ENCODE measurements at places on chromosomes 4 and X.

GRCh38 chrX:119991005-119991787 lies 47.6 kb upstream of the NKAP start:
- no peak for DNase-seq

DNA sequence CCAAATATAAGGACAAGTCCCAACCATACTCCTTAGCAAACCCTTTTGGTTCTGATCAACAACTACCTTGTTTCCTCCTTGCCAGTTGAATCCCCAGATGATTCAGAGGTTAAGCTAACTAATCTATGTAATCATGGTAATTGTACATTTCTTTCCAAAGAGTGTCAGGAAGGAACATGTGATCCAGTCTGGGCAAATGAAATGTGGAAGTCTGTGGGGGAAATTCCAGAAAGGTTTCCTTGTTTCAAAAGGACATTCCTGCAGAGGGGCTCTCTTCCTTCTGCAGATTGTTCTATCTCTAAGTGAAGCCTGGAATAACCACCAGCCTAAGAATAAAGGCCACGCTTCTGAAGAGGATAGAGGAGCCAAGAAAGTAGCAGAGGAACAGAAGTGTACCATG lies 7.0 kb downstream of the PRSS12 start:
- no peak for DNase-seq

DNA sequence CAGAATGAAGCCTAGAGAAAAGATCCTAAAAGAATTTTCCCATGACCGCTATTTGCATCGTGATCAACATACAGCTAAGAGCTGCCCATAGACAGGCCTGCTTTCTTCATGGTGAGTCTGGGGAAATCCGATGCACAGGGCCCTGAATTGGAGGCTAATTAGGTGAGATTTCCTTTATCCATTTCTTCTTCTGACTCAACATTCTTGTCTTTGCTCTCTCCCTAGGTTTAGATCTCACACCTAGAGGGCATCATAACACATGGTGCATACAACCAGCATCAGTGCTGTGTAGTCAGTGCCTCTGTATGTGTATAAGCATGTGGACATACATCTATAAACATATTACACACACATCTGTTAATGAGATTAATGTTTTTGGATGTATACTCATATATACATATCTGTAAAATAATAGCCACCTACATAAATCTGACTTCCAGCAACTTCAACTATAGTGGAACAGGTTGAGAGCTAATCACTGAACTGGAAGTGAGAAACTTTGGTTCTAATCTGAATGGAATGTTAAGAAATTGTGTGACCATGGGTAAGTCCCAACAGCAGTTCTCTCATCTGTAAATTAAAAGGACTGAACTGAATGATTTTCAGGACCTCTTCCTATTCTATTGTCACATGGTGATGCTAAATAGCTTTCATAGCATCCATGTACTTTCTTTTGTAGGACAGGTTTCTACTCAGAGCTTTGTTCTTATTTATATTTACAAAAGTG lies 17.5 kb downstream of the GATB start:
- no peak for DNase-seq

- DNase-seq = no peak
These were observed 58.0 kb downstream of the SEPTIN11 start for GRCh38 chr4:77007358-77008230.

- peak; percentile 57 for DNase-seq
These were observed 7.9 kb downstream of the BDH2 start for GRCh38 chr4:103091601-103092223.

DNA sequence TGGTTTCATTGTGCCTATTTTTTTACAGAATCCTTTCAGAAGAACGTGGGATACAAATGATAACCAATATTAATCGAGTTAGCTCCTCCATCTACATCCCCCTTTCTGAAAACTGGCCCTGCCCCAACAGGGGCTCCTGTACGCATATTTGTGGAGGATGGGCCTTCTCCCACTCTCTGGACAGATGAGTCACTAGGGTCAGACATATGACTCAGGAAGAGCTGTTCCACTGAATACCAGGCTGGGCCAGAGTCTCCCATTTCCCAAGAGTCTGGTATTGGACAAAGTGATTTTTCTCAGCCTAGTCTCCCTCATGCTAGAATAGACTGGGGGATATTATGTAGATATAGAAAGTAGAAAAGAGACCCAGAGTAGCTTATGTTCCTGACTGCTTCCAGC lies 142.4 kb downstream of the TSPAN5 start:
- no peak for DNase-seq

DNA sequence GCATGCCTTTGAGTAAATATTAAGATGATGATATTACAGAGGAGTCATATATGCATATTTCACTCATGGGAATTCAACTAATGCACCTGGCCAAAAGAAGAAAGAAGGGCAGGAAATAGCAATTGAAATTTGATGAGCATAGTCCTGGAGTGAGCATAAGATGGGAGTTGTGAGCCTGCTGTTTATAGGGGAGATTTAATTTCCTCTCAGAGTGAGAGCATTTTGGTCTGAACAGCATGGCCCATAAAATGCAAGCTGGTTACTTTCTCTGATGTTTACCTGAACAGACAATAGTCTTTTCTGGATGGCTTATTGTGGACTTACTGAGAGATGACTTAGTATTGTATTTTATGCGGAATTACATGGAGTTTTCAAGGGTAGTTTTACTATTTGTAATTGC lies 53.6 kb downstream of the FHIP1A start:
- DNase-seq = no peak

GRCh38 chrX:22399437-22400192 lies 126.9 kb downstream of the CBLL2 start:
- no peak for DNase-seq

DNA sequence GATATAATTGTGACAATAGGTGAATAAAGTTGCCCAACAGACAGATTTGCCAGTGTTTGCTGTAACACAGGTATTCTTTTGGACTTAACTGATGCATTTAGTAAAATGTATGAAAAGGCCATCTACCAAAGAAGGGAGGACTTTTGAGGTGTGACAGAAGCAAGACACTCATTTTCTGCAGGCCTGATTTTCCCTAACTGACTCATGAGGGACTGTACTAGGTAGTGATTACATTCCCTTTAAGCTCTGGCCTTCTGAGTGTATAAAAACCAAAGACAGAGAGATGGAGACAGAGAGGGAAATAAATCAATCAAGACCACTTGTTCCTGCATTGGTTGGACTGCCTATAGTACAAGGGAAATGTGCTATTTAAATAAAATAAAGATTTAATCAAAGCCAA lies 150.8 kb upstream of the GALNT7 start:
- DNase-seq = no peak

GRCh38 chr4:21664355-21664754 lies 284.2 kb downstream of the KCNIP4 start:
- no peak for DNase-seq

- DNase-seq = no peak
These were observed 98.1 kb downstream of the MGST2 start for GRCh38 chr4:139763672-139764071.

GRCh38 chrX:22345884-22346283 lies 73.2 kb downstream of the CBLL2 start:
- no peak for DNase-seq

DNA sequence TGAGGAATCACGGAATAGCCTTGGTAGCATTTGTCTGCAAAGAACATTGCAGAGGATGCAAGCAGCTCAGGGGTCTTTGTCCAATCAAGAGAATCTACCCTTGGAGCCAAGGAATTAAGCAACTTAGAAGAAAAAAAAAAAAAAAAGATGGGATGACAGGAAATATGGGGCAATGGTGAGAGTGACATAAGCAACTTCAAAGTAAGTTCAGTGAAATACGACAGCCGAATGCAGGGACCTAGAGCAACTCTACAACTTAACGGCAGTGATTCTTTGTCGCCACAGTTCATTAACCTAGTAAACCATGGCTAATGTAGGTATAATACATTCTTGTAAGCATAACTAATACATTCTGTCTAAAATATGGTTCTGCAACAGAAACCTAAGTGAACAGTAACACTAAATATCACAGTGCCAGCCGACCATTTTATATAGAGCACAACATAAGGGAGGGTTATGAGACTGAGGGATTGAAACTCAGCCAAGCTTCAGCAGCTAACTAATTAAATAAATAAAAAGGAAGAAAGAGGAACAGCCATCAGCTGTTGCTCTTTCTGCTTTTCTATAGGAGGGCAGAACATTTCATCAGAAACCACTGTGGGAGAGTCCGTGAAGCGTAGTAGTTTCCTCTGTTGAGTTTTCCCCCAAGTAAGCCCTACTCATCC lies 74.7 kb downstream of the PPARGC1A start:
- DNase-seq = no peak

GRCh38 chr4:55820279-55820678 lies 689 bp downstream of the EXOC1L start:
- DNase-seq = no peak

GRCh38 chrX:86369847-86370630 lies 221.8 kb downstream of the DACH2 start:
- no peak for DNase-seq

GRCh38 chr4:145840162-145840768 lies 98.4 kb downstream of the ZNF827 start:
- peak; percentile 18 for DNase-seq

DNA sequence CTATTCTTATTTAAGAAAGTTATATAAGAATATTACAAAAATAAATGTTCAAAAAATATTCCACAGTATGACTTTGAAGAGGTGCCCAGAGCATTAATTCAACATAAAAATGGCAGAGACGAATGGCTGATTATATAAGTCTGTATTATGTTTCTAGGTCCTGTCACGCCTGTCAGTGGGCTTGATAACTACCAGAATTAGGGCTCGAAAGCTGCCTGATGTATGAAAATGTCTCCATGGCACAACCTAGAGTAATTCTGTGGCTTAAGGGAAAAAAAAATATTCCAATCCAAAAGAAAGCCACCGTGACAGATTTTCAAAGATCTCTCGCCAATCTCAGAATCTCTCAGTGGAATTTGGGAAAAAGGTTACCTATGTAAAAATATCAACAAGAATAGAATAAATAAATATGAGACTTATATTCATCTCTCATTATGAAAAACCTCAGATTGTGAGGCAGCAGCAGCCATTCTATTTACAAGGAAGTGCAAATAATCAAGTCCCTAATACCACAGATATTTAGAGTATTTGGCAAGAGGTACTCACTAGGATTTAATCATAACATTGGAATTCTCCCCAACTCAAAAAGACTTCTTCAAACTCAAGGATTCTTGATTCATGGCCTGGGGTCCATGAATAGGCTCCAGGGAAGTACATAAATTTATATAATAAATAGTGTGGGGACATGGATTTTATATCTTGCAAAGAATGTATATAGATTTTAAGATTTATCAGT lies 489.1 kb upstream of the INTU start:
- no peak for DNase-seq

GRCh38 chr4:7539659-7540058 lies 104.9 kb upstream of the PSAPL1 start:
- no peak for DNase-seq

DNA sequence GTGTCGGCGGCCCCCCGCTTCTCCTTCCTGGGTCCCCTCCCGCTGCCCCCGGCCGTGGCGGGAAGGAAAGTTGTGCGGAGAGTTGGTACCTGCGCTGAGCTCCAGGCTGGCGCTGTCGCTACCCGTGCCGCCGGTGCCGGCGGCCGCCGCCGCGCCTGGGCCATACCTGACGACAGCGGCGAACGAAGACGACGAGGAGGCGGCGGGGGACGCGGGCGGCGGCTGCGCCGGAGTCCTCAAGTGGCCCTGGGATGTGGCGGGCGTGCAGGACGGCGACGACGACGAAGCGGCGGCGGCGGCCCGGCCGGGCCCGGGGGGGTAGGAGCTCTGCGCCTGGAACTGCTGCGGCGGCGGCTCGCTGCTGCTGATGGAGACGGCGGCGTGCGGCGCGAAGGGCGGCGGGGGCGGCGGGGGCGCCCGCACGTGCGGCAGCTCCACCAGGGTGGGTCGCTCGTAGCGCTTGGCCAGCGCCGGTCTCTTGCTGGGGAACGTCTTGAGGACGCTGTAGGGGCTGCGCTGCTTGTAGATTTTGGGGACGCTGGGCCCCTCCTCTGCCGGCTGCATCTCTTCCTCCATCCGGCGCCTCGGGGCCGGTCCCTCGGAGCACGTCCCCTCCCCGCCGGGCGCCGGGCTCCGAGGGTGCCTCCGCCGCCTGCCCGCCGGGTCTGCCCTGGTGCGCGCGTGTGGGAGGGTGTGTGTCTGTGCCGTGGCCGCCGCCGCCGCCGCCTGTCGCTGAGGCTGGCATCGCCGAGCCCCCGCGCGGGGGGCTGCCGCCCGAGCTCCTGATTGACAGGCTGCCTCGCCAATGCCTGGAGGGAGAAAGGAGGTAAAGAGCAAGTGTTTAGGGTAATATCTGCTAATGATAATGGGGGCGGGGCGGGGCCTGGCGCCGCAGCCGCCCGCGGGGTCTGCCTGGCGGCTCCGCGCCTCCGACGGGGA lies 618 bp downstream of the BEND4 start:
- DNase-seq = no peak

DNA sequence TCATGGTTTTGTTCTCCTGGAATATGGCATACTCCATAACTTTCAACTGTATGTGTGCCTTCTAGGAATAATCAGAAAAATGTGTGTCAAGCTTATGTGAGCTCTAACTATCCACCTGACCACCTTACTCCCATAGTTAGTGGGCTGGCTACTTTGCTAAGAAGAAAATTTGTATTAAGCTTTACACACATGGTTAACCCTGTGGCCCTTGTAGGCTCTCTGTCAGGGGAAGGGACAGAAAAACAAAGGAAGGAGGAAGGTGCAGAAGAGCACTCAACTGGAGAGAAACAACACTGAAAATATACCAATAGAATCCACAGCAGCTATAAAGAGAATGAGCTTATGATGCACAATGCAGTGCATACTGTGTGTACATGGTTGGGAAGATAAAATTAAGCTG lies 84.6 kb downstream of the PPP3CA start:
- no peak for DNase-seq

- DNase-seq = no peak
These were observed 113.6 kb downstream of the MID1 start for GRCh38 chrX:10506781-10507180.

GRCh38 chrX:20594985-20595384 lies 328.3 kb upstream of the RPS6KA3 start:
- DNase-seq = no peak

DNA sequence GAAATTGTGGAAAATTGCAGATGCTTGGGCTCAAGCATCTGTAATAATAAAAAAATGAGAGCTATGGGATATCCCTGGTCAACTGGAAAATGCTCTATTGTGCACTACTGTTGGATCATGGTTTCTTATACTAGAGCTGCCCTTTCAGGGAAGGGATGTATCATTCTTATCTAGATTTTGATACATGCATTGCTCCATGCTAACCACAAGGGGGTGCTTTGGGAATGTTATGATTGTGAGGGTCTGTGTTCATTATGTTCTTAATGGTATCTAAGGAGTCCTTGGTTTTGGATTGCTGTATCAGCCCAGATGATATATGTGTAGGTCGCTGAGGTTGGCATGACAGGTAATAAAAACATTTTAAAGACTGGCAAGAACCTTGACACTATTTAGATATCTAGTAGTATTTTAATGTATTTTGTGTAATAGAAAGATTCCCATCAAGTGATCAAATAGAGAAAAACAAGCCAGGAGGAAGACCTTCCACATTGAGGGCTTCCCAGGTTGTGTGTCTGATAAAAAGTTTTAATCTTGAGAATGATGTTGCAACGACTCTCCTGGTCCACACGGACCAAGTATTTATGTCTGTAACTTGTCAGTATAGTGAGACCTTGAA lies 49.2 kb upstream of the TLR2 start:
- DNase-seq = no peak

All from SK-N-MC (cell line).